ENCODE measurements at places on chromosomes 16 and 17. TPM values are rescaled to one million over a fixed set of nuclear protein-coding genes. Genes with fewer than 3 reads are reported as not detected.

- DNase-seq: no peak
Observed at GRCh38 chr17:63448655-63449054, 2.5 kb upstream of the CYB561 start.

- DNase-seq: no peak
Observed at GRCh38 chr17:72697602-72698146, 394.8 kb downstream of the SLC39A11 start.

DNA sequence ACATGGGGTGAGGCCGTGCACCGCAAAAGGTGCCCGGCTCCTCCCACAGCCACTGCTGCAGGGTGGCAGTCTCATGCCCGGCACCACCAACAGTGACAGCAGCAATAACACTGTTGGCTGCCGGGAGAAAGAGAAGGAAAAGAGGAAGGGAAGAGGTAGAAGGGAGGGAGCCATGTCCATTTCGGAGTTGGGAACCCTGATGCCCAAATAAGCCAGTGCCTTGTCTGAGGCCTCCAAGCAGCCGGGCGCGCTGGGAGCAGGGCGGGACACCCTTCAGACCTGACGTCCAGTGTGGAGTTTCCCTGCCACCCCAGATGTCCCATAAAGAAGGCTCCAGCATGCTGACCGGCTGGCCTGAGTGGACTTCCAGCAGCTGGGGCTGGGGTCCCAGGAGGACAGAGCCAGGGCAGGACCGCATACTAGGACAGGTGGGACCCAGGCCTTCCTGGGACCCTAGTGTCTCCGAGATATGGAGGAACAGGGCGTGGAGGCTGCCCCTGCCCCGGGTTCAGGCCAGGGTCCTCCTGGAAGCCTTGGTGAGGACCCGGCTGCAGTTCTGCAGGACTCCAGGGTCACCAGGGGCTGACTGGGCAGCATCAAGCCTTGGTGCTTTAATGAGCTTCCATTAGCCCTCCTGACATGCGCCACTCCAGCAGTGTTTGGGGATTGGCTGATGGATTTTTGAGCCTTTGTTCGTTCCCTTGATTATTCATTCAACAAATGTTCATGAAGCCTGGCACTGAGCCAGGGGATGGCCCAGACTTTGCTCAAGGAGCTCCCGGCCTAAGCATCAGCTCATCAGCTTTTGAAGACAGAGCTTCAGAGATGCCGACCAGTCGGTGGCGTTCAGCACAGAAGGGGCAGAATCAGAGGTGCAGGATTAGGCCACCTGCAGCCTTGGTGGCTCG lies 223.6 kb upstream of the CIBAR2 start:
- DNase-seq: peak; percentile 59

GRCh38 chr16:10114409-10114808 lies 67.8 kb downstream of the GRIN2A start:
- no peak for DNase-seq

DNA sequence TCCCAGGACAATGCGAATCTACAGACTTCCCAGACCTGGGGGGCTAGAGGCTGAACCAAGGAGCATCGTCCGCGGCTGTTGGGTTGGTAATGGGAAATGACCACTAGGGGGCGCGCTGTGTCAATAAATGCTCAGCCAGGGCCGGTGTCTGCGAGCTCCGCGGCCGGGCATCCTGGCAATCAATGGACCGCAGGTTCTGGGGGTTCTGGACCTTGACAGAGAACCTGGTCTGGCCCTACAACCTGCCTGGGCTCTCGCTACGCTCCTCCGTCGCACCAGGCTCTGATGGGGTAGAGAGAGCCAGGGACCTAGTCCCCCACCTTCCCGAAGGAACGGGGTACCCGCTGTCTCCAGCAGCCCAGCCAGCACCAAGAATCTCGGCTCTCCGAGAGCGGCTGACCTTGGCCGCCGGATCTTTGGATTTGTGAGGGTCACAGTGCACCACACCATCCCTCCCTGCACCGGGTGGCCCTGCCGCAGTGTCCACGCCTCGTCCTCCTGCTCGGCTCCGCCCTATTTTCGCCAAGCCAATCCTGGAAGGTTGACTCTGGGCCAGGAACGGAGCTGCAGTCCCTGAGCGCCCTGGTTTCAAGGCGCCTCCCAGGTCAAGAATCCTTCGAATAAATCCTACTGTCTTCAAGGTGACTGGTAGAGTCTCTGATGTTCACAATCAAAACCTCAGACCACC lies 20.4 kb upstream of the BEAN1 start:
- peak; percentile 91 for DNase-seq

DNA sequence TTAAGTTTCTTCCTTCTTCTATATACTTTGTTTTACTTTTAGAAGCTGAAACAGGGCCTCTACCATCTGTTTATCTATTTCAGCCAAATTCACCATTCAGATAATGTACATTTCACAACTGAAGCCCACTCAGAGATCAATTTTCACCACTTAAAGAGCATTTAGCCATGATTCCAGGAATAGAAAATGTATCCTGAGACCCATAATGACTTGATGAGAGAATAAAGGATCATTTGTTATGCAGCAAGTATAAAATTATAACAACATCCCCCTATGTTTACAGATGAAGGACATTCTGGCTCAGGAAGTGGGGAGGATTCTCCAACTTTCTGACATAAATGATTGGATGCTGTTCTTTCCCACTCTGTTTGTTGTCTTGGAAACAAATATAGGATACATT lies 962.1 kb upstream of the EEF2KMT start:
- peak; percentile 47 for DNase-seq

DNA sequence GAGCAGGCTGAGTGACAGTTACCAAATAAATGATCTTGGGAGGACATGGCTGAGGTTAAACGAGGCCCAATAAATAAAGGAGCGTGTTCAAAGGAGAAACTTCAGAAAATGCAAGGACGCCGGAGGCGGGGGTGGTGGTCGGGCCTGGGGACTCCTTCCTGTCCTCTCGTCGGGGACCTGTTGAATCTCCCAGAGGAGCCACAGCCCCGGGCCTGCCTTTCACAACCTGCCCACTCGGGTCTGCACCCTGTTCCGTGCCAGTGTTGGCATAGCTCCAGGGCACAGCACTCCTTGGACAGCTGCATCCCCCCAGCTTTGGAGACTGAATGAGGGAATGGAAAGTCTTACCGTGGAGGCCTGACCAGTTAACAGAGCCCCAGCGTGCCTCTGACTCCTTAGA lies 8.1 kb upstream of the TBX4 start:
- no peak for DNase-seq

DNA sequence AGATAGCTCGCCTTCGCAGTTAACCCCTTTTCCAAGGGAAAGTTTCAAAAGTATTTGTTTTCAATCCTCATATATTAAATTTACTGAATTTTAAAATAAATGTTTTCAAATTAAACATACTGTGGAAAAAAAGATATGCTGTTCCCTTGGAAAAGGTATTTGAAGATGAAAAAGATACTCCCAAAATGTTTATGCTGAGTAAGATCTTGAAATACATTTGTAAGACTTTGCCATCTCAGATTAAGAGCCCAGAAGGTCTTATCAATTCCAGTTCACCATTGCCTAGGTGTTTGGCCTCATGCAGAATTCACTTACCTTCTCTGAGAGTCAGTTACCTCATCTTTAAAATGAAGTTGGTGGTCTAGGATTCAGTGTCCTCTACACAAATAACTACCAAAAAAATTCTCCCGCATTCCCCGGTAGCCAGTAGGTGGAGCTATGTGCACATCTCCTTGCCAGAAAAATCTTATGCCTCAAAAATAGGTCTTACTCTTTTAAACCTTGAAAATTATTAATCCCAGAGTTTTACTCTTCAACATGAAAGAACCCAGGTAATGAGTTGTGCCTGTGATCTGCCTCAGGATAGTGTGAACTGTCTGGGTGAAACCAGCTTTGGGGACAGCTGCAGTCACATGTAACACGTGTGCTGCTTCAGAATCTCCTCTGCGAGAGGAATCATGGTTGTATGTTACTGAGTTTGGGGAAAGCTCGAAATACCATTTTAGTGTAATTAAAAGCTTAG lies 178.3 kb downstream of the MRTFB start:
- peak; percentile 75 for DNase-seq

- peak; percentile 48 for DNase-seq
Observed at GRCh38 chr16:4218202-4218601, 23.7 kb downstream of the SRL start.

DNA sequence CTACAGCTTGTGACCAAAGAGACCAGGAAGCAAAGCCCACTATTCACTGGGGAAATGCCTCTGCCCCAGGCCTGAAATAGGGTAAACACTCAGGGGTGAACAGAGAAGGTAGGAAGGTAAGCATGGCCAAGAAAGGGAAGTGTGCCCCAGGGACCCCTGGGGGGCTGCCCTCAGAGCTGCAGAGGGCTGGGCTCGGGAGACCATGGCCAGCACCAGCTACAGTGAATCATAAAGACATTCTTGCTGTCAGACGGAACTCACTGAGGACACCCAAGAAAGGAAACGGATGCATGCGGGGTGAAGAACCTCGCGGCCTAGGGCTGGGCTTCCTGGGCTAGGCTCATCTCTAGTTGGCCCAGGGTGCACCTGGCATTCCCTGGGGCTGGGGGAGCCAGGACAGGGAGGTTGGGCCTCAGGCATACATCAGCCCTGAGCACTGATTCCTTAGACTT lies 9.6 kb downstream of the HIC1 start:
- DNase-seq: peak; percentile 10

- no peak for DNase-seq
Observed at GRCh38 chr16:17351441-17352035, 119.2 kb downstream of the XYLT1 start.

- DNase-seq: no peak
Observed at GRCh38 chr17:35489944-35490343, 41.4 kb upstream of the SLFN13 start.

GRCh38 chr17:20302246-20302917 lies 165.0 kb downstream of the LGALS9B start:
- DNase-seq: peak; percentile 60

DNA sequence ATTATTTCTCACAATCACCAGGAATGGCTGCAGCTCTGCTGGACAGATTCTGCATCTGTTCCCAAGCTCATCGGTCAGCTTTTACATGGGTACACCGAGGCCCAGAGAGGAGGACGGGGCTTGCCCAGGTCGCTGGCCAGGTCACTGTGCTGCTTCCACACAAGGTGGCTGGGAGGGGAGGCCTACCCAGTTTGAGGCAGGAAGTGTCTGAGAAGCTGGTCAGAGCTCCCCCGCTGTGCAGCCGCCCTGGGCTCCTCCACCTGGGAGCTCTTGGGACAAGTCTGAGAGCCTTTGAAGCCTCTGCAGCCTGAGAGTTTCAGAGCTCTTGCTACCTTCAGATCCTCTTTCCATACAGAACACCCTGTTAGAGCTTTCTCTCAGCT lies 143.3 kb downstream of the CLEC16A start:
- DNase-seq: no peak

- DNase-seq: no peak
Observed at GRCh38 chr17:80270836-80271235, 10.2 kb downstream of the RNF213 start.

- DNase-seq: no peak
Observed at GRCh38 chr17:58513267-58513964, 1.0 kb downstream of the MTMR4 start.

DNA sequence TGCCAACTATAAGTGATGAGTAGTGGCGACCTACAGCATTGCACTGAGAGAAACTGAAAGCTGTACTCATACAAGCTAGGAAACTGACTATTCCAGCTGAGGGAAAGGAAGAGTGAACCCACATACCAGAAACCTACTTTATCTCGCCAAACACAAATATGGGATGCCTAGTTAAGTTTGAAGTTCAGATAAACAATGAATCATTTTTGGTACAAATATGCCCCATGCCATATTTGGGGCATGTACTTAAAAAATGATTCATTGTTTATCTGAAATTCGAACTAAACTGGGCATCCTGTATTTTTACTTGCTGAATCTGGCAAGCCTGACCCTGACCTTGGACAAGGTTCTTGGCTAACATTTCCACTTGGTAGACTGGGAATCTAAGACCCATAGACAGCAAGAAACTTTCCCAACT lies 527.8 kb upstream of the PSMD7 start:
- DNase-seq: no peak

DNA sequence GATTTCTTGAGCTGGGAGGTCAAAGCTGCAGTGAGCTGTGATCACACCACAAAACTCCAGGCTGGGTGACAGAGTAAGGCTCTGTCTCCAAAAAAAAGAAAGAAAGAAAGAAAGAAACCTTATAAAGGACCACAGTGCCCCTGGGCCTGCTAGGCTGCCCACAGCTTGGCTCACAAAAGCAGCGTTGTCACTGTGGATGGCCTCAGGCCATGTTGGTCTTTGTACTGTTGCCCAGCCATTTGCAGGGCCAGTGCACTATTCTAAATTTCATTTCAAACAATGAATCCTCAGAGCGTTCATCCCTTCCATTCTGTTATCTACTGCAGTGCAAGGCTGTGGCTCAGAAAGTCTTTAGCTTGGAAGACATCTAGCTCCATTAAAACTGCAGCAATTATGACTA lies 208.4 kb downstream of the SLC39A11 start:
- DNase-seq: no peak

- no peak for DNase-seq
Observed at GRCh38 chr17:29043539-29044145, 701 bp downstream of the PIPOX start.

The ZNF319 gene
- 4.9 TPM for total RNA-seq

The TNP2 gene
- total RNA-seq: not detected

The CHTF18 gene
- total RNA-seq: 14.9 TPM

The KCNJ2 gene
- 19.1 TPM for total RNA-seq

The MYH8 gene
- 4,616 TPM for total RNA-seq
